ENCODE measurements at places on chromosomes 3 and 15.

DNA sequence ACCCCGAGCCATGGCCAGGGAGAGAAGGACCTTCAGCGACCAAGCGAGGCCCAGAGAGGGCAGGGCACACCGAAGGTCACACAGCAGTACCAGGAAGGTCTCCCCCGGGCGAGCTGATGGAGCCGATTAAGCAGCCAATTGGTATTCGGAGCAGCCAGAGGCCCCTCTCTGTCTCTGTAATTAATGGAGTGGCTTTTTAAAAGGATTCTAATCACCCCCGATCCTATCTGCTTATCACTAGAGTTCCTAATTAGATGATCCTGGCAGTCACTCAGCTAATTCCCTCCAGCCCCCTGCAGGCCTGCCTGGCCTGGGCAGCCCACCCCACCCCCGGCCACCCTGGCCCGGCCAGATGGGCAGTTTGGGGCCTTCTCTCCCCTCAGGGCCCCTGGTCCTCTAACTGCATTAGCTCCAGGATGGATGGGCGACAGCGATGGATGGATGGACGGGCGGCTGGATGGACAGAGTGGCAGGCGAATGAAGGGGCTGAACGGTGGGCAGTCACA, 1.6 kb upstream of the DNAJB8 start:
- DNase-seq, result no peak

GRCh38 chr3:170049146-170050000, 11.6 kb downstream of the GPR160 start:
- DNase-seq, result no peak

- no peak for DNase-seq
Observed at GRCh38 chr3:156483002-156483401, 71.9 kb downstream of the SSR3 start.

GRCh38 chr3:167901138-167901537, 165.6 kb downstream of the SERPINI1 start:
- DNase-seq, result no peak

DNA sequence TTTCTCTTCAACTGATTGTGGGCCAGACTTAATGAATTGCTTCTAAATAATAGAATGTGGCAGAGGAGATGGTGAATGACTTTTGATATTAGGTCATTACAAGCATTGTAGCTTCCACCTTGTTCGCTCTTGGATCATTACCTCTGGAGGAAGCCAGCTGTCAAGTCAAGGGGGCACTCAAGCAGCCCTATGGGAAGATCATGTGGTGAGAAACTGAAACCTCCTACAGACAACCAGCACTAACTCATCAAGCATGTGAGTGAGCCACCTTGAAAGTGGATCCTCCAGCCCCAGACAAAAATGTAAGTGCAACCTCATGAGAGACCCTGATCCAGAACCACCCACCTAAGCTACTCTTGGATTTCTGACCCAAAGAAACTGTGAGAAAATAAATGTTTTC, 109.8 kb upstream of the TBC1D5 start:
- no peak for DNase-seq

GRCh38 chr3:44104668-44105321, 136.9 kb upstream of the TOPAZ1 start:
- no peak for DNase-seq

DNA sequence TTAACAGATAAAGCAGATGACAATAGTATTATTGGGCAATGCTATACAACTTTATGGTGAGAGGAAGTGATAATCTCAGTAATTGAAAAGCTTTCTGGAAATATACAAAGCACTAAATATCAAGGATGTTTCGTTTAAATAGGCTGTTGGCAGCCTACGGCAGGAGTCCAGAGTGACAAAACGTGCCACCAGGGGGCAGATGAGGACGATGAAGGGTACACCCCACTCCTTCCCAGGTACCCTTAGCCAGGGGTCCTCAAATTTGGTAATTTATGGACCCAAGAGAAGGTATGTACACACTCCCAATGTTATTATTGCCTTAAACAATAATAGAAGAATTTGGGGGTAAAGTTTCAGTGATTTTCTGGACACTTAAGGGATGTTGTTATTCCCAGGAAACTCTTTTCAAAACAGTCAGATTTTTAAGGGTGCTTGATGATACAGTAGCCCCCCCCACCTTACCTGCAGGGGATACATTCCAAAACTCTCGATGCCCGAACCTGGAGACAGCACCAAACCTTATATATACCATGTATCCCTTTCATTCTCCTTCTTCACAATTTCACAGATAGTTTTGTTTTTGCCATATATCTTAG, 1.4 kb upstream of the MAGEL2 start:
- DNase-seq, result peak; percentile 45

GRCh38 chr3:134073583-134073945, 43.8 kb upstream of the SLCO2A1 start:
- no peak for DNase-seq

DNA sequence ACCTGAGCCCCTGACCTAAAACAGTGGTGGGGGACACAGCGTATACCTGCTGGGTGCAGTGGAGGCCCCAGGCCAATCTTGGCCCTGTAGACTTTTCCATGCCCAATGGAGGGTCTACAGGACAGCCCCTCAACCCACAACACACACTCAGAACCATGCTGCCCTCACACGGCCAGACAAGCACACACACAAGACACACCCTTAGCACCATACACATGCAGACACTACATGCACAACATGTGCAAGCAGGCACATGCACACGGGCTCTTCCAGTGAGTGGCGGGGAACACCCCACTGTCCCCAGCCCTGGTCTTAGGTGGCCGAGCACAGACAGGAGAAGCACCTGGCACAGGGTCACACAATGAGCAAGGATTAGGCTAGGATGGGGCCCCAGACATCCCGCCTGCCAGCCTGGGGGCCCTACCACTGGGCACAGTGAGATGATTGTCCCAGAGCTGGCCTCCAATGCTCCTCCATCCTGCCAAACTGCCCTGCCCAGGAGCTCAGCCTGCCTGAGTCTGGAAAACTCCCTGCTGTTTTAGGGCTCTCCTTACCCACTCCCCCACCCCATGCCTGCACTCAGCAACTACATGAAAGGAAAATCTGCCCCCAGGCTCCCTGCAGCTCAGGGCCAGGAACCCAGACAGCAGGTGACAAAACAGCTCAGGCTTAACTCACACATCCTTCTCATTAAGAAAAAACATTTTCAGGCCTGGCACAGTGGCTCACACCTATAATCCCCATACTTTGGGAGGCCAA, 15.8 kb downstream of the IQSEC1 start:
- no peak for DNase-seq

- DNase-seq, result peak; percentile 33
Observed at GRCh38 chr15:62068071-62068809, 1.5 kb downstream of the C2CD4A start.

DNA sequence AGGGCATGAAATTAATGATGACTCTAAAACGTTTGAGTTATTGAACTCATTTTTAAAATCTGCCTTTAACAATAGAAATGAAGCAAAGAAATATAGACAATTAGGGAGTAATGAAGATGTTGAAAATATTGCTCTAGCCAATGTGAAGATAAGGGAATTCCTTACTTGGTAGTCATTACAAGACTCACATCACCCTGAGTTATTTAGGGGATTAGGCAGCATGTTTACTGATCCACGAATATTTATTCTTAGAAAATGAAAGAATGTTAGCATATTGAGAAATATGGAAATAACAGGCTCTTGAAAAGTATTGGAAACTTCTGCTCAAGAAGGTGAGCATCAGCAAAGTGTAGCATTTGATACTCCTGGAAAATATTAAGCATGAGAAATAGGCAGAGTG, 398.1 kb upstream of the ARPP21 start:
- no peak for DNase-seq

DNA sequence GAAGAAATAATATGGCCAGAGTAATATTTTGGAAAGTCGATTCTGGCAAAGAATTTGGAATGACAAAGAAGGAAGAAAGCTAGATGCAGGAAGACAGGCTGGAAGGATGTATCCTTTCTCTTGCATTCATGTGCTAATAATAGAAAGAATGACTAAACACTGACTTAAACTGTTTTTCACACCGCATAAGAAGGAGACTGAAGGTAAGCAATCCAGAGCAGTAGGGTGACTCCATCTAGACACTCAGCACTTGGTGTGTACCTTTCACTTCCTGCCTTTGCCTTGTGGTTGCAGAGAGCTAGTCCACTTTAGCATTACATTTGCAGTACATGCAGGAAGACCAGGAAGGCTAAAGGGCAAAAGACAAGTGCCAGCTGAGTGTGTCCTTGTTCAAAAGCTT, 234.6 kb downstream of the RBMS3 start:
- DNase-seq, result no peak

GRCh38 chr3:16888356-16888755, 3.6 kb downstream of the PLCL2 start:
- no peak for DNase-seq

DNA sequence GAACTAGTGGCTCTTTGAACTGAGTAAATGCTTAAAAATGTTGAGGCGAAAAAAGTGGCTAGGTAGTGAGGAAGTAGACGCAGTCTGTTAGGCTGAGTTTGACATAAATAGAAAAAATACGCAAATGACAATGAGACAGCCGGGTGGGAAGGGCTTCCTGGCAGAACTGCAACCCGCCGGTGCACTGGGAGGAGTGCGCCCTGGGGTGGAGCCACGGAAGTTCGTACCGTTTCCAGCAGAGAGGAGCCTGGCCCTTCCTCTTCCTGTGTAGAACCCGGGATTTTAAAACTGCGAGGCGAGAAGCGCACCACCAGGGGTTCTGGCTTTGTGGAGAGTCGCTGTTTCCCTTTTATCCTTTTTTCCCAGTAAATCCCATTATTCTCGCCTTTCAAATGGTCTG, 602.6 kb downstream of the PYDC2 start:
- DNase-seq, result no peak

DNA sequence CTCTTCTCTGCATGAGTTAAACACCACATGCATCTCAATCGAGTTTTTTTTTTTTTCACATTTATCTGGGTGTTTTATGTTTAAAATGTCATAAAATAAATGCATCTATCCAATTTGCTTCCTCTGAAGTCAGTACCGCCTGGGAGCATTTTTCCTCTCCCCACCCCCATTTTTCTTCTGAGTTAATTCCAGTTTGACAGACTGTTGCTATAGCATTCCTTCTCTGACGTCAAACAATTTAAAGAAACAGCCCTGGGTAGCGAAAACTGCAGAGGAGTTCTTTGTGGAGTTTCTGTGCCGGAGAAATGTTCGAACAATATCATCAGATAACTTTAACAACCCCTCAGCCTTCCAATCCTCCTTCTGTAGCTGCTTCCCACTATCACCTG, 900 bp upstream of the GNB4 start:
- no peak for DNase-seq

DNA sequence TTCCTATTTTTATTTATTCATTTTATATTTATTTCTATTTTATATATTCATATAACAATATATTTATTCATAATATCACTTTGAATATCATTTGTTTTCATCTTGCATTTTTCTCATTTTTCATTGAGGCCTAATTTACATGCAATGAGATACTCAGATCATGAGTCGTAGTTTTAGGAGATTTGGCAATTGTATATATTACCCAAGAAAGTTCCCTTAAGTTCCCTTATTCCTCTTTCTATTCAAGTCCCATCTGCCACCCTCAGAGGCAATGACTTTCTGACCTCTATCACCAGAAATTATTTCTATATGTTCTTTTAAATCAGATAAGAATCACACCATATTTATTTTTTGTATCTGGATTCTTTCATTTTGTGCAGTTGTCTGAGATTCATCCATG, 329.1 kb upstream of the TPRG1 start:
- DNase-seq, result no peak

DNA sequence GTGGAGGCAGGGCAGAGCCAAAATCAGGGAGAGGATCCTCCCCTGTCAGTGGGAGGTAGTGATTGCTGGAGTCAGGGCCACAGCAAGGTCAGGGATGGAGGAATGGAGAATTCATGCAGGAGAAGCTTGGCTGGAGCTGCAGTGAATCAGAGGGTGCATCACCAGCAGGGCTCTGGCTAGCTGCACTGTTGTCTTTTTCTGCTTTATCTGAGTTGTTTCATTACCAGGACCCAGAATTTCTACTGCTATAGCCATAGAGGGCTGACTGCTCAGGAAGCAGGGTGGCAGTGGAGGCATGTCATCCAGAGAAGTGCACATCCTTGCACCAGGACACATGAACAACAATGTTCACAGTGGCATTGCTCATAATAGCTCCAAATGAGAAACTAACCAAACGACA, 113.5 kb upstream of the GALNT15 start:
- peak; percentile 17 for DNase-seq

GRCh38 chr3:171526869-171527268, 66.7 kb upstream of the TNIK start:
- DNase-seq, result no peak

- no peak for DNase-seq
Observed at GRCh38 chr3:151707216-151707615, 26.5 kb upstream of the AADACL2 start.

- no peak for DNase-seq
Observed at GRCh38 chr3:11074451-11074850, 79.8 kb upstream of the HRH1 start.

DNA sequence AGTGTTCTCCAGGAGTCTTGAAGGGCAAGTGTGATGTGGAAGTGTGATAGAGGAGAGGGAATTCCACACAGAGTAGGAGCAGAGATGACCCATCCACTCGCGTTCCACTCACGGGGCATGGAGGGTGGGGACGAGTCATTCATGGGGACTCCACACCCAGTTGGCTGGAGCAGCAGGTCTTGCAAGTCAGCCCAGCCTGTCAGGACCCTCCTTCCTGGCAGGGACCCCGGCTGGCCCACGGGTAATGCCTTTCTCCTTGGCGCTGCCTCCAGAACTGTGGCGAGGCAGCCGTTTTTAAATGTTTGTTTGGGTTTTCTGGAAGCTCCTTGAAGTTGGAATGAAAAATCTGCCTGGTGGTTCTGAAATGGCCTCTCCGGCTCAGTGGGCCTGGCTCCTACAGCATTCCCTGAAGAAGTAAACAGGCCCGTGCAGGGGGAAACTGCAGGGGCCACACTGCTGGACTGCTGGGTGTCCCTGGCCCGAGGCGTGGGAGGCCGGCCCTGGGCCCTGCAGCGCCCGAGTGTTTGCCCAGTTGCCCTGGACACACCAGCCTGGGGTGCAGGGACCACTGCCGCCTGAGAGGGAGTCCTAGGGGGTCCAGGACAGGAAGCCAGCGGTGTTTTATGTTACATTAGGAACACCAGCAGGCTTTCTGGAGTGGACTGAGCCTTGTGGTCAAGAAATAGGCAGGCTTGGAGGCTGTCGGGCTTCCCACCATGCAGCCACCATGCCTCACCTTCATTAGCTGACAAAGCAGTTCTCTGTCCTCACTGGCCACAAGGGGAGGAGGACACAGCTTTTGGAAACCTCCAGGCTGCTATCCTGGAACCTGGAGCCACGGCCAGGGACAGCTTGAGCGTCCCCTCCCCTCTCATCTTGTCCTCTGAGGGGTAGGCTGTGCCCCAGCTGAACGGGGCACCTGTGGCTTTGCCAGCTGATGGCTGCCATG, 61.3 kb downstream of the CEMIP start:
- DNase-seq, result peak; percentile 26

GRCh38 chr3:60344340-60344739, 906.9 kb downstream of the FHIT start:
- no peak for DNase-seq

GRCh38 chr3:129473067-129473768, 33.2 kb downstream of the IFT122 start:
- no peak for DNase-seq

All from midbrain (tissue), 1 donor.